Dermis microvascular lymphatic vessel endothelial cell (primary cell): ENCODE measurements at places on chromosomes 4 and X.

DNA sequence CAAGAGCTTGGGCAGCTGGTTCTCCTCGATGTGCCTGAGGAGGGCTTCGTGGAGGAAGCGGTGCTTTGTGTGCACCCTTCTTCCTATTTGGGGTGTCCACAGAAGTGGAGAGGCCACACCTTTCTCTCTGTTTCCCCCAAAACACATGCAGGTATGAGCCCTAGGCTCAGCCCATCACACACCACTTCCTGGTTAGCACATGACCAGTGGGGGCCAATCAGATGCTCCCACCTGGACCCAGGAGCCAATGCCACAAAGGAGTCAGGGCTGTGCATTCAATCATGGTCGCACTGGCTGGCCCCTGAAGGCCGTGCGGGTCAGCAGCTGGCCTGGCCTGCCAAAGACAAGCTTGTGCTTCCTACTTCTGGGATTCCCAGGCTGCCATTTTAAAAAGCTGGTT lies 51.4 kb downstream of the PPP2R2C start:
- DNase-seq: no peak

- DNase-seq: no peak
These were observed 94.1 kb upstream of the BMP2K start for GRCh38 chr4:78682070-78682469.

GRCh38 chrX:103817502-103817901 lies 14.6 kb downstream of the RAB9B start:
- peak; percentile 33 for DNase-seq

DNA sequence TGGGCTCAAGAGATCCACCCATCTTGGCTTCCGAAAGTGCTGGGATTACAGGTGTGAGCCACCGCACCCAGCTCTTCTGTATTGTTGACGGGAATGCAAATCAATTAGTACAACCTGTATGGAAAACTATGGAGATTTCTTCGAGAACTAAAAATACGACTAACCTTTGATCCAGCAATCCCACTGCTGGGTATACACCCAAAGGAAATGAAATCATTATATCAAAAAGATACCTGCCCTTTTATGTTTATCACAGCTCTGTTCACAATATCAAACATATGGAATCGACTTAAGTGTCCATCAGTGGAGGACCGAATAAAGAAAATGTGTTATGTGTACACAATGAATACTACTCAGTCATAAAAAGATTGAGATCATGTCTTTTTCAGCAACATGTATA lies 49.3 kb downstream of the ELOVL6 start:
- no peak for DNase-seq

- DNase-seq: peak; percentile 11
These were observed 814 bp upstream of the MMAA start for GRCh38 chr4:145618210-145618931.

DNA sequence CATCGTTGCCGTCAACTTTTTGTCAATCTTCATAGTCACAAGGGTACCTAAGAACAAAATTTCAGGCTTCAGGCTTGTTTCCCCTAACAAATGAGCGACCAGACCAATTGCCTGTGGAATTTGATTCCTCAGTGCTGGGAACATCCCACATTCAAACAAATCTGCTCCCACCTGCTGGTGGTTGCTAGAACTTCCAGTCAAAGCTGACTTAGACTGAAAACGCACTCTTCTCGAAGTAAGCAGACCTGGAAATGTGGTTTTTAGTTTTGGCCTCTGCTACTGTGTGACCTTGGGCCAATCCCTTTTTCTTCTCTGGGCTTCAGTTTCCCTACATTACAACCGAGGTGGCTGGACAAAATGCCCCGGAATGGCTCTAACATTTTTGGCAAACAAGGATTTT lies 1.8 kb upstream of the GABRQ start:
- peak; percentile 62 for DNase-seq

GRCh38 chr4:136277741-136278140 lies 1254.6 kb downstream of the PCDH18 start:
- no peak for DNase-seq

DNA sequence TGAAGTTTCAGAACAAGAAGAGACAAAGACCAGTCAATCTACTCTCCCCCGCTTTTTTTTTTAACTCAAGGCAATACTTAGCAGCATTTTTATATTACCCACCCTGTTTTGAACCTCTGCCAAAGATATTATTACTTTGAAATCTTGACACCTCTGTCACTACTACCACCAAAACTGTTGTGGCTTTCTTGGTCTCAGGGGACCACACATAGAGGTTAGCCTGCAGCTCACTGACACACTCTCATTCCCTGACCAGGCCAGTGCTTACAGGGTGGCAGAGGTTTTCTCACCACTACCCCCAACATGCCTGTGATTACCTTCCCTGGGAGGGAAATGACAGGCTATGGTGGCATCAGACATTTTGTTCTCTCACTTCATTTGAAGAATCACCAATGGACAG lies 137.4 kb upstream of the STIM2 start:
- DNase-seq: no peak

- DNase-seq: no peak
These were observed 24.8 kb downstream of the SMIM20 start for GRCh38 chr4:25938787-25939186.

DNA sequence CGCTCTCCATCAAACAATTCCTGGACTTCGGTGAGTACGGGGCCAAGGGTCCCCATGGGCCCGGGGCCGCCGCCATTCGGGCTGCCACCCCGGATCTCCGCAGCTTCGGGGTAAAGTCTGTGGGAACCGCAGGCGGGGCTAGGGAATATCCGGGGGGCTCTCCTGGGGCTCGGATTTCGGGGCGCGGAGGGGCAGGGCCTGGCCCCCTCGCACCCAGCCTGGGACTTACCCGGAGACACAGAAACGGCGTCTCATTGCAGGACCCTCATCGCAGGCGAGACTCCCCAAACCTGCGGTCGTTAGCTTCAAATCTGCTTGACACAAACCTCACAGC lies 413 bp downstream of the PDK3 start:
- no peak for DNase-seq

GRCh38 chr4:185036842-185037241 lies 18.6 kb downstream of the HELT start:
- DNase-seq: no peak

- no peak for DNase-seq
These were observed 30.9 kb upstream of the TMEM150C start for GRCh38 chr4:82592639-82593038.

DNA sequence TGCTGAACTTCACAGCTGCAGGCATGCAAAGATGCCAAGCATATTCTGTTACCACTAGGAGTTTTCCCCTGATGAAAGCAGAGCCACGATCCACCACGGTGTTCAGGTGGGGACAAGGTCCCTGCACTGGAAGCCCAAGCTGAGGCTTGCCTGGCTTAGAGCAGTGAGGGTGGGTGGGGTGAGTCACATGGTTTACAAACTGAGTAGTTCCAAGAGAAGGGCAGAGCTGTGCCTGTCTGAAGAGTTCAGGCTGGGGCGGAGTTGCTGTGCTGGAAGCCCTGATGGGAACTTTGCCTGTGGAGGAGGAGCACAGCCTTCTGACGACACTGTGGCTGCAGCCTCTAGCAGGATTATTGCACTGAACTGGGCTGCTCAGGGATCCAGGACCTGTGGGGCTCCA lies 45.5 kb downstream of the FAM9B start:
- no peak for DNase-seq

- DNase-seq: no peak
These were observed 12.7 kb downstream of the KLHL34 start for GRCh38 chrX:21645431-21645830.

- no peak for DNase-seq
These were observed 96.7 kb downstream of the AREG start for GRCh38 chr4:74541667-74542066.

DNA sequence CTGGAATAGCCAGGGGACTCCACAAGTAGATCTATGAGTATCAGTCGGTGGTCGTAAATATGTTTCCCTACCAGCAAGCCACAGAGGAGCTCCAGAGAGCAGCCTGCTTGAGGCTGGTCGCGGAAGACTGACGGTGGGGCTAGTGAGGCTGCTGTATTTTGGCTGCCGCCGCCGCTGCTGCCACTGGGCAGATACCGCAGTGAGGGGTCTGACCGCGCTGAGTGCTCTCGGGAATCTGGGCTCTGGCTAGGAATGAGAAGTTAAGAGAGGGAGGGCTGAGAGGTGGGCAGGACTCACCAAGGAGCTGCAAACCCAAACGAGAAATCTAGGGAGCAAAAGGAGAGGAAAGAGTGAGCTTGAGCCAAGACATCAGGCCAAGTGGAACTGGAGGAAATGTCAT lies at the start of gene EXOC1L:
Gene EXOC1L, plus strand, starts transcription at position 157 of the 400 bp plus-strand sequence. Its CDS starts 237 bp downstream, at position 394.
- DNase-seq: peak; percentile 0

DNA sequence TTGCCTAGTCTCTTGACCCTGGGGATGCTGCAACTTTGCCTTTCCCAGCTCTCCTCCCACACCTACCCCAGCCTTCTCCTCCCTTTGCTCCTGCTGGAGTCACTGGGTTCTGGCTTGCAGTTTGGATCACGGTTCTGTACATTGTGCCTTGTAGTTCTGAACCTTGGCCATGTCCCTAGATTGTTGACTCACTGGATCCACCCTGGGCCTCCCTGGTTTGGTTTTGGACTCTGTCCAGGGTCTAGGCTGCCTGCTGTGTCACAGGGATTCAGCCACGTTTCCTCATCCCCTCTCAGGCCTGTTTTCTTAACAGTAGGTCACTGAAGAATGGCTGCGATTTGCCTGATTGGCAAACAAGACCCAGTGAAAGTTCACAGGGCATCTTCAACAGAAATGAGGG lies 11.5 kb upstream of the GABRE start:
- DNase-seq: no peak

DNA sequence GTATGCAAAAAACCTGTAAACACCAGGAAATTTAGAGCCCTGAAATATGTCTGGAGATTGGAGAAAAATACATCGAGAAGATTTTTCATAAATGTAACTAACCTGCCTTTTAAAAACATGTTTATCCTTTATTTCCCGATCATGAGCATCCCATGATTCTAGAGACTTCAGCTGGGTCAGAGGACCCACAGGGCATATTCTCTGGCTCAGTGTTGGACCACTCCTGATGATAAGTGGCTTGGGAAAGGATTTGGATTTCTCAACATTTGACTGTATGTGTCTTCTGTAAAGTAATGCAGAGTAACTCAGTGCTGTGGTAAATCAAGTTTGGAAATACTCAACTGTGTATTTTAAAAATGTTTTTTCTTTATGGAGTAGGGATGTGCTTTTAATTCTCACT lies 40.0 kb upstream of the ANK2 start:
- no peak for DNase-seq

DNA sequence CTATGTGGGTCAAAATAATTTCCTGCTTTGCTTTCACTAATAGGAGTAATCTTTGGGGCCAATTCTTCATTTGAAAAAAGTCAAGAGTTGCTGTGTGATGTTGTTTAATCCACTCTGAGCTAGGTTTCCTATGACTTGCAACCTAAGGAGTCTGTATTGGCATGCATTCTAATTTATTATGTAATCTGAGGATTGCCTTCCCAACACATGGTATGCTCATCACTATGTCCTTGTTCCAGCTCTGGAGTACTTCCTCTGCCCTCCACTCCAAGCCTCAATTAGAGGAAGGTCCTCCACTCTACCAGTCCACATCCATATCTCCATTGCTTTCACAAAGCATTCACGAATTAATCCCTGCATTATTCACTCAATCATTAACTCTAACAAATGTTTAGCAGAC lies 56.1 kb downstream of the PPP3CA start:
- no peak for DNase-seq

DNA sequence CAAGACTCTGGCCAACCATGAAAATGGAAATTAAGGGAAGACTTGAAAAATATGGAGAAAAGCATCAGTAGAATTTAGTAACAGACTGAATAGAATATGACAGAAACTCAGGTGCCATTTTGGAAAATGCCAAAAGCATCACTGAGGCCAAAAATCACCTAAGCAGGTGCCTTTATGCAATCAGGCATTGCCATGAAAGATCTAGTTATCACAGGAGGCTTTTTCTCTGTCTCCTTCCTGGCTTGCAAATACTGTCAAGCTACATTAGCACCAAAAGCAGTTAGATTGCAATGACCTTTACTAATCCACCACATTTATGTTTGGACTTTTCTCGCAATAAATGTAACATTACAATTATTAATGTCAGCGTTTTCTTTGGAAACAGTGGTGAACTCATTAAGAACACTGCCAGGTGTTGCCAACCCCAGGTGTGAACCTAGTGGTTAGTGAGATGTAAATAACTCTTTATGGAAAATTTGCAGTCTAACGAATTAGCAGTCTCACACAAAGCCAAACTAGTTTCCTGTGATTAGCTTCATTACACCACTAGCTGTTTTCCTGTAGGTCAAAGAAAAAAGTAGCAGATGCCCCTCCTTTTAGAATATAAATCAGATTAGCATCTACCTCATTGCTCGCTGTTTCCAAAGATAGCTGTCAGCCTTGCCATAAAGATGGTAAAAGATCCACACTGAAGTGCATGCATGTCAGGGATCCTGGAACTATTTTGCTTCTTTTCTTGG lies 1568.4 kb upstream of the TENM3 start:
- DNase-seq: no peak

DNA sequence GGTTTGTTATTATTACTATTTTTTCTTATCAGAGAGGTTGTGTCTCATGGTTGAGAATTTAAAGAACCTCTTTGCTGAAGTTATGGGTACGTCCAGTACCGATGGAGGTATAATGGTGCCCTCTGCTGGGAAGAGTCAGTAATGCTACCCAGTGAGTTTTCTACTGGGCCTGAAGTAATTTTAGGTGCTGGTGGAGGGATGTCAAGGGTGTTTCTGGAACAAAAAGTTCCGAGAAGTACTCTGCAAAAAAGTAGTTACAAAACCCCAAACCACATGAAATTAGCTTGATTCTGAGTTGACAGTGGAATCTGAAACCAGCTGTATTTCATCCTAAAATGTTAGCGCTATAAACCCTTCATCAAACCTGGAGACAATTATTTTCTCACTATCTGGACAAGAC lies 102.5 kb upstream of the MID1 start:
- DNase-seq: peak; percentile 32

DNA sequence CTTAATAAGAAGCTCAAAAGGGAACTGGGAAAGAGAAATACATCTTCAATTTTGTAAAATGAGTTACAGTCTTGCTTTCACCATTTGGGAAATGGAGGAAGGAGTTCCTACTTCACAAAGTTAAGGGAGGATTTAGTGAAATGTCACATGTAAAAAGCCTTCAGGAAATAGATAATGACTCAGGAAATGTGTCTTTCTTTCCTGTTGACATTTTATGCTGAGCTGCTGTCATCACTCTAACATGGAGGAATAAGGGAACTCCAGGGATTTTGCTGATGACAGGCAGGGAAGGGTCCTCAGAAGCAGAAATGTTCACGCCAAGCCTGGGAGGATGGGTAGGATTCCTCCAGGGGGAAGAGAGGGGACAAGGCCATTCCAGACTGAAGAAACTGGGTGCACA lies 251.1 kb downstream of the USP46 start:
- peak; percentile 89 for DNase-seq

GRCh38 chrX:110847334-110847733 lies 51.7 kb upstream of the CHRDL1 start:
- peak; percentile 46 for DNase-seq

DNA sequence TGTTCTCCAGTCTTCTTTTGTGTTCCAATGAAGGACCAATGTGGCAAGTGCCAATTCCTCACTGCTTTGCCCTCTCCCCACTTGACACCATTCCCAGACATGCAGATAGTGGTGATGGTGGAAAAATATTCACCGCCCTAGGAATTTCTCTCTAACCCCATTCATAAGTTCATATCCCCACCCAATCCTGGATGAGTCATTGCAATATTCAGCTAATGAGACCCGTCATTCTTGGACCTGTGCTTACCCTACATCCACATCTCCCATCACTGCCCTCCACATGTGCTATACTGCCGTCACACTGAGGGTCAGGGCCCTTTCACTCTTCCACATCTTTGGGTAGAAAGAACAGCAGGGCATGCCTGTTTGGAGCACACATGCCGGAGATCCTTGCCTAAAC lies 199.2 kb downstream of the KCNIP4 start:
- DNase-seq: no peak

- peak; percentile 81 for DNase-seq
These were observed 88.3 kb downstream of the ZNF718 start for GRCh38 chr4:212438-213188.
